ENCODE measurements at places on chromosomes 4 and X.

DNA sequence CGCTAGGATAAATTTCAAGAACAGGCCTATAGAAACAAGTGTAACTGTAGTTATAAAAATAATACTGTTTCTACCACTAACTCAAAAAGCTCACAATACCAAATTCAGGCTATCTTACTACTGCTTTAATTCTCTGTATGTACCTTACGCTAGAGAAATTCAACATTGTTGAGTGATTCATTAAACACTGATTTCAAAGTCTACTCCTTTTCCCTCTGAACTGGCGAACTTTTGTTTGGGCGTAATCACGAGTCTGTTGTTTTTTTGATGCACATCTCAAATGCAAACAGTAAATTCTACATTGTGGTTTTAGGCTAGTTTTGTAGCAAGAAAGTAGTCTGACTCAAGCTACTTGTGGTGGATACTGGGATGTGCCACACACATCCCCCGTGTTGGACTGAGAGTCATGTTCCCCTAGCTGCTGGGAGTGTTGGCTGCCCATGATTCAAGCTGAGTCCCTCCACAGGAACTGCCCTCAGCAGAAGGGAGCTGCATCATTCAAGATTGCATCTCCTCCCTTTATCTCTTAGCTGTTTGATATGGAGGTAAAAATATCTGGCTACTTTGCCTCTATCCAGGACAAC is 406.1 kb downstream of the RAPGEF2 start:
- no peak for DNase-seq

- no peak for DNase-seq
Observed at GRCh38 chrX:103361798-103362197, 5.5 kb downstream of the TCEAL9 start.

- no peak for DNase-seq
Observed at GRCh38 chr4:102606261-102606660, 105.1 kb downstream of the NFKB1 start.

DNA sequence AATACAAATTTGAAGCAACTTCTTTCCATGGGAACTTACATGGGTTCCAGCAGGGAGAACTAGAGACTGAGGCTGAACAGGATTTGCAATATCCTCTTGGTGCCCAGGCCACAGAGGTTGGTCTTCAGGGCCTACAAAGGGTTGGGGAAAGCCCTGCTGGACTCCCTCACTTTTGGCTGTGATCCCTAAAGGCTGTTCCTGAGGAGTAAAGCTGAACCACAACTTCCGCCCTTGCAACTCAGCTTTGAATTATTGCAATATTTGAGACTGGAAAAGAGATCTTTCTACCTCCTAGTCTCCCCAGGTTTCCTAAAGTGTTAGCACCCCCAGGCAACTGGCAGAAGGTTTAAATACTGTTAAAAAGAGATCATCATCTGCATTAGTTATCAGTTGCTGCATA is 26.9 kb downstream of the DCHS2 start:
- DNase-seq: no peak

- DNase-seq: peak; percentile 46
Observed at GRCh38 chr4:76690011-76690905, 207.7 kb downstream of the SOWAHB start.

DNA sequence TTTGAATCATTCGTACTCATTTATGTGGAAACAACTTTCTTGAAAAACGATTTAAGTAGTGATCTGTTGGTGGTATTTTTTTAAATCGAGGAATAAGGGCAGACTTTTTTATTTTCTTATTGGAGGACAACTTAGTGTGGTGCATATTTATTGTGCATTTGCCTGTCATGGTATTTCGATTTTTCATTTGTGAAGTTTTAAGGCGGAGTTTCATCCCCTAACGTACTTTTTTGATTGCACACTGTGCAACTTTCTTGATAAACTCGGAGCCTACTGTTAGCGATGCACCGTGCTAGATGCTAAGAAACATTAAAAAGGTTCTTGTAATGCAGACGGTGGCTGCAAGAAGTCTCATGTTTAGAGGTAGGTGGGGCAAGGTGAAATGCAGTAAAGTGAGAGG is 1.4 kb downstream of the ZFX start:
- no peak for DNase-seq

- no peak for DNase-seq
Observed at GRCh38 chrX:52598886-52599285, 55.8 kb downstream of the SSX7 start.

DNA sequence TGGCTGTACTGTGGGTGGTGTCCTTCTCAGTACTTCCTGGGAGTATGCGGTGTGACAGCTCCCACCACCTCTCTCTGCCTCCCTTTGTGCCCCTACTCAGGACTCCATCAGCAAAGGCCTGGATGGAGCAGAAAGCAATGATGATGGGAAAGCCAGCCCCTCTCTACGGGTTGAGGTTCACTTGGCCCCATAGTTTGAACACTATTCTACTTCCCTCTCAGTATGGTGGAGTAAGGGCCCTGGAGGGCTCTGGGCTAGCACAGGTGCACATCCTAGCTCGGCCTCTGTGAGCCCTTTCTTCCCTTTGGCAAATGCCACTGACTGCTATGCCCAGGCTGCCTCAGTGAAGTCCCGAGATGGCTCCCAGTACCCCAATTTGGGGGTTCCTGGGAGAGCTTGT is 31.0 kb downstream of the PRPS1 start:
- no peak for DNase-seq

Measured in fibroblast of skin of scalp (primary cell).